CD4-positive, alpha-beta T cell treated with Interleukin-17A for 4 hours (primary cell): ENCODE measurements at places on chromosomes 4 and X.

GRCh38 chr4:86274642-86275041, 85.2 kb downstream of the MAPK10 start:
- no peak for DNase-seq

DNA sequence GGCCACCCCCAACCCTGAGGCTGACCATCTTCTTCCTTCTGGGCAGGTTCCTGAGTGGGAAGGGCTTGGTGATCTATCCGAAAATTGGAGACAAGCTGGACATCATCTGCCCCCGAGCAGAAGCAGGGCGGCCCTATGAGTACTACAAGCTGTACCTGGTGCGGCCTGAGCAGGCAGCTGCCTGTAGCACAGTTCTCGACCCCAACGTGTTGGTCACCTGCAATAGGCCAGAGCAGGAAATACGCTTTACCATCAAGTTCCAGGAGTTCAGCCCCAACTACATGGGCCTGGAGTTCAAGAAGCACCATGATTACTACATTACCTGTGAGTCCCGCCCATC, 9.7 kb downstream of the EFNB1 start:
- DNase-seq = no peak

DNA sequence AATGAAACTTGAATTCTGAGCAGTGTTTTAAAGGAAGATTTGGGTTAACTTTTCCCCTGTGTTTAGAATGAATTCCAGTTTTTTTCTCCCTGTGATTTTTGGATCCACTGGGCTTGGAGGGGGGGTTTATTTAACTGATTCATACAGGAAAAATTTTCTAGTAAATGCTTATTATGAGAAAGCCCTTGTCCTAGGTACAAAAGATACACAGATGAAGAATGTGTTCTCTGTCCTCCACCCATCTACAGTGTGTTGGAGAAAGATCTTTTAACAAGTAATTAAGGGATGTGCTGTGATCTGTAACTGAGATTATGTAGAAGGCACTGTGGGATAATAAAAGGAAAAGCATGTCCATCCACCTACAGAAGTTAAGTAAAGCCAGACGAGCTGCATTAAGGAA, 103.9 kb downstream of the STIM2 start:
- no peak for DNase-seq

DNA sequence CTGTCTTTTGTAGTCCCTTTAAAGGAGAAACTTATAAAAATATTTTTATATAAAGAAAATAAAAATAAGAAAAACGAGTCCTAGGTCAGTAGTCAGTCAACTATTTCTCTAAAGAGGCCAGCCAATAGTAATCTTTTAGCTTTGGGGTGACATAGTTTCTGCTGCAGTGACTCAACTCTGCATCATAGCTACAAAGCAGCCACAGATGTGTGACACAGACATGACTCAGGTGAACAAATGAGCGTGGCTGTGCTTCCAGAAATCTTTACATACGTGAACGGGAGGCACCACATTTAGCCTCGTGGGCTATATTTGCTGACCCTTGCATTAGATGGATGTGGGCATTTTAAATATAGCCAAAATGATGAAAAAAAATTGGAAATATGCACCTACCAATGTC, 1862.5 kb upstream of the TENM3 start:
- no peak for DNase-seq

GRCh38 chrX:17075004-17075403, 128.5 kb downstream of the REPS2 start:
- DNase-seq = no peak

GRCh38 chr4:139171876-139172691, 4.9 kb downstream of the ELF2 start:
- DNase-seq = no peak

DNA sequence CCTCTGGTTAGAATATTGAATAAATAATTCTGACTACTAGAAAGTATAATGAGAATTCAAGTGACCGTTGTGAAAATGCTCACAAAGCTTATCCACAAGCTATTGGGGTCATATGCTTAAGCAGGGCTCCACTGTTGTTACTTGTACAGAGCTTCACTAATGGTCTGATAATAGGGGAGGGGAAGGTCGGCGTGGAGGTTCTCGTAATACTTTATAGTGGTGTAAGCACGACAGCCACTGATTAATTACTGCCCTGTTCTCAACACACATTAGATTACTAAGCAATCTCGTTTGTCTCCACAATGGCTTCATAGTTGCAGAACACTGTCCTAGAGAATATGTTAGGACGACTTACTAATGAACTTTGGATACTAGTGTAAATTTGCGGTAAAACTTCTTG, 11.6 kb downstream of the UNC5C start:
- no peak for DNase-seq

- no peak for DNase-seq
These were observed 225.8 kb downstream of the STK32B start for GRCh38 chr4:5277079-5277478.

GRCh38 chr4:124610211-124610610, 102.3 kb downstream of the ANKRD50 start:
- DNase-seq = no peak

DNA sequence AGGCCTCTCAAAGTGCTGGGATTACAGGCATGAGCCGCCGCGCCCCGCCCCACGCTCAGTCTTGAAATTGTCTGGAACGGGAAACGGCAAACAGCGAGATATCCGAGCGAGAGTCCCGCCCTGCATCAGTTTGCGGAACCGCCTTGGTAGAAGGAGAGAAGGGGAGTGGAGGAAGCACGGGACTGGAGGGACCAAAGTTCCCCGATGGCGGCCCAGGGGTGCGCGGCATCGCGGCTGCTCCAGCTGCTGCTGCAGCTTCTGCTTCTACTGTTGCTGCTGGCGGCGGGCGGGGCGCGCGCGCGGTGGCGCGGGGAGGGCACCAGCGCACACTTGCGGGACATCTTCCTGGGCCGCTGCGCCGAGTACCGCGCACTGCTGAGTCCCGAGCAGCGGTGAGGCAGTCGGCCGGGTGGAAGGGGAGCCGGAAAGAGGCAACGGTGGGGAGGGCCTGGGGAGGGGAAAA, at the start of gene BST1:
Gene BST1, plus strand, starts transcription at position 125 of the 463 bp plus-strand sequence. Its CDS starts 80 bp downstream, at position 205.
- peak; percentile 64 for DNase-seq

DNA sequence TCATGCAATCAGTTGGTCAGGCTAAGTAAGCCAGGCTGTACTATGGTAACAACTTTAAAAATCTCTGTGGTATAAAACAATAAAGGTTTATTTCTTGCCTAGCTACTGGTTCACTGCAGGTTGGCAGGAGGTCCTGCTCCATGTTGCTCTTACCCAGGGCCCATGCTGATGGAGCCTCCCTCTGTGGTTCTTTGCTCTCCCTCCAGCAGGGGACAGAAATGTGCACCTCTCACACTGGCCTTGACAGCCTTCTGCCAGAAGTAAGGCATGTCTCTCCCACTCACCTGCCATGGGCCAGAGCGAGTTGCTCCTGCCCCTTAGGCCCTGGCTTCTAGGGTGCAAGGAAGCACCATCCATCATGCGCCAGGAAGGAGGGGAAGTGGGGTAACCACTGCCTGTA, 31.1 kb downstream of the CLDN22 start:
- DNase-seq = no peak

DNA sequence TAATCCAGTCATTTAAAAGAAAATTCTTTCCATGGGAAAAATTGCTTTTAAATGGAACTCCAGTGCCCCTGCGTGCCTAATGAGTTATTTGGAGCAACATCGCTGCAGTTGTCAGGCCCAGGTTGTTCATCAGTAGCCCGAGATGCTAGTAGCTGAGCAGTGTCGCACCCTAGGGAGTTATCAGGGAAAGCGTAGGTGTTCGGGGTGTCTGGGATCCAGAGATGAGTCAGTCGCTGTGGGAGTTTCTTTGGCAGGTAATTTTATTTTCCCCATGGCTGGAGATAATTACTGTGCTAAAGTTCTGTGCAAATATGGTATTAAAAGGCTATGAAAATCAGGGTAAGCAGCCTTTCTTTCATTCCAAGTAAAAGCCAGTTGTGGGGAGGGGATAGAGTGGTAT, 49.4 kb downstream of the ANXA3 start:
- no peak for DNase-seq

- no peak for DNase-seq
These were observed 53.2 kb downstream of the CPLX1 start for GRCh38 chr4:772776-773175.

- no peak for DNase-seq
These were observed 176.9 kb downstream of the ZIC3 start for GRCh38 chrX:137742846-137743245.
